HTR-8/SVneo (cell line): ENCODE measurements at places on chromosomes 5 and 9.
A peak's percentile ranks its signal among the peaks of the same experiment; 100 is the strongest.

DNA sequence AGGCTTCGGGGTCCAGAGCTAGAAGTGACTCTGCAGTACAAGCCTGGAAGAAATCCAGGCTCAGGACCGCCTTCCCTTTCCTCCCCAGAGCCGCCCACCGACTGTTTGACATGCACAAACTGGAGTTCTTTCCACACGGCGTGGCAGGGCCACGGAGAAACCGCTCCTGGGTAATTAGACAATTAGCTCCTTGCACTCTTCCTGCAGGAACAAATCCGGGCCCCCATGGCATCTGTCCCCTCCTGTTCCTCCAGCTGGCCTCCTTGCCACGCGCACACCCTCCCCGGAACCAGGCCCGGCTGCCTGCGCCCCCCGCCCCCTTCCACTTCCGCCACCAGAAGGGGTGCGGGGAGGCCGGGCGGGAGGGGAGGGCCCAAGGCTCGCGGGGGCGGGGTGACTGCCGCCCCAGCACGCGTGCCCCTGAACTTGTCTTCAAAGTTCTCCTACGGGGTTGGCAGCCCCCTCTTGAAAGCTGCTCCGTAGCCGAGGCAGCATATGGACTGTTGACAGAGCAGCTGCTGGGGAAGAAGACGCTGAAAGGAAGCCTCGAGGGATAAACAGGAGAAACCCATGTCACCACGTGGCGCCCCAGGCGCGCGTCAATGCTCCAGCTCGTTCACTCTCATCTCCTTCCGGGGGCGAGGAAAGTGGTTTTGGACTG, 74.3 kb downstream of the SEC61B start:
- DNase-seq, result no peak

GRCh38 chr9:2128141-2128540, 113.0 kb downstream of the SMARCA2 start:
- DNase-seq, result no peak

GRCh38 chr5:134242146-134242545, 16.3 kb upstream of the PPP2CA start:
- no peak for DNase-seq

DNA sequence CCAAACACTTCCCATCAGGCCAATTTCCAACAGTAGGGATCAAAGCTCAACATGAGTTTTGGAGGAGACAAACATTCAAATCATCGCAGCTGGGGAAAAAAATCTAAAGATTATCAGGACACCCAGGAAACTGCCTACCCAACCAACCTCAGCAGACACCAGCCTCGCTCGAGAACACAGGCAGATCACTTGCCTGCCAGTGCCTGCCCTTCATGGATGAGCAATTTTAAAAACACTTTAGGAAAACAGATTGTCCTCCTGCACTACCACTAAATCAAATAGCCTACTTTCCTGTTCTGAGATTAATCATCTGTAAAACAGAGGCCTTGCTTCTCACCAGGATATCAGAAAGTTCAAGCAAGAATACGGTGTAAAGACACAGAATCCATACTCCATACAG, 14.7 kb upstream of the TMEM174 start:
- no peak for DNase-seq

- no peak for DNase-seq
Observed at GRCh38 chr5:88389338-88390095, 120.9 kb upstream of the TMEM161B start.

GRCh38 chr9:114092336-114092735, 6.8 kb downstream of the KIF12 start:
- DNase-seq, result no peak

- no peak for DNase-seq
Observed at GRCh38 chr9:106883626-106884190, 20.7 kb downstream of the ZNF462 start.

DNA sequence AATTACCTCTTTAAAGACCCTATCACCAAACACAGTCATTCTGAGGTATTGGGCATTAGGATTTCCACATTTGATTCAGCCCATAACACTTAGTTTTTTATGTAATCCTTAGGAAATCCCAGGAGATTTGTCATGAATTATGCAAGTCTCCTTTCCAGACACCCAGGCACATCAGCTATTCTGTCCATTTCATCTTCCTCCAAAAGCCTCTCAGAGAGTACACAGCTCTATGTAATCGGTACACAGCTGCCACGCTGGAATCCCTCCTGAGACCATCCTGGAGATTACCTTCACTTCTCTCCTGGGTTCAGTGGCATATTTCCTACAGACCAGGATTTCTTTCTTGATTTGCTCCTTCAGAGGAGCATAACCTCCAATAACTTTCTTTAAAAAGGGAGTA, 2309.8 kb upstream of the WWC1 start:
- no peak for DNase-seq

DNA sequence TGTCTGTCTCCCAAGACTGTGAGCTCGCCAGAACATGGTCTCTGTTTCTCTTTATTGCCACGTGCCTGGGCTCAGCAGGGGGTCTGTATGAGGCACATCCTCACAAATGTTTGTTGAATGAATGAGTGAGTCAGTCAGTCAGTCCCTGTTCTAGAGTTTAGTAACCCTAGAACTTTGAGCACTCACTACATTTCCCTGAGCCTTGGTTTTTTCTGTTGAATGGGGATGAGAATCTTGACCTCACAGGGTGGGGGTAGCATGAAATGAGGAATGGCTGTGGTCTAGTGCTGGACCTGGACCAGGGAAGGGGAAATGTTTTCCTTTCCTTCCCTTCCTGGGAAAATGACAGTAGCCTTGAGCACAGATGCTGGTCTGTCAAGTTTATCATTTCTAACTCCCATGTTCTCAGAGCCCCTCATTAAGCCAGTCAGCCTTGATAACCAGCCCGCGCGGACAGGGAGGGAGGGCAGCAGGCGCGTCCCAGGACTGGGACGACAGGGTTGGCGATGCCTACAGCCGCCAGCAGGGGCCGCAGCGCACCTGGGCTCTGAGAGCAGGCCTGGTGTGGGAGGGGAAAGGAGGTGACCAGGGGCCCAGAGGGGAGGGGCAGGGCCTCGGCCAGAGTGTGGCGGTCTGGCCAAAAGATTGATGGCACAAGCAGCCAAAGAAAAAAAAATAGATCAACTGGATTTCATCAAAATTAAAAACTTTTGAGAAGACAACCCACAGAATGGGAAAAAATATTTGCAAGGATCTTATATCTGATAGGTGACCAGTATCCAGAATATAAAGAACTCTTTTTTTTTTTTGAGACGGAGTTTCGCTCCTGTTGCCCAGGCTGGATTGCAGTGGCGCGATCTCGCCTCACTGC, 24.1 kb upstream of the WNK2 start:
- peak; percentile 86 for DNase-seq

GRCh38 chr5:69497006-69497520, 4.5 kb downstream of the OCLN start:
- no peak for DNase-seq

DNA sequence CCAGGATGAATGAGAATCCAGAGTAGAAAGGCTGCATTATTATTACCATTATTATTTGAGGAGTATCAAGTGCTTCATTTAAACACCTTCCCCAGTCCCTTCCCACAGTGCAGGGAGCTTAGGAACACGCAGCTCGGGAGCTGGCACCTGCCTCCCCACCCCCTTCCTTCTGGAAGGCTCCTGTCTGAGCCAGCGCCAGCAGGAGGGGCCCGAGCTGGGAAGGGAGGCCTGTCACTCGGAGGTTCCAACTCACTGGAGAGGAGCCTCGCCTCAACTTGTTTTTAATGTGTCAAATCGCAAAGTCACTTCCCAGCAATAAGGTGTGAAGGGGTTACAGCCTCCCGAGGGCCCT, 156.4 kb upstream of the IRX4 start:
- DNase-seq, result no peak

DNA sequence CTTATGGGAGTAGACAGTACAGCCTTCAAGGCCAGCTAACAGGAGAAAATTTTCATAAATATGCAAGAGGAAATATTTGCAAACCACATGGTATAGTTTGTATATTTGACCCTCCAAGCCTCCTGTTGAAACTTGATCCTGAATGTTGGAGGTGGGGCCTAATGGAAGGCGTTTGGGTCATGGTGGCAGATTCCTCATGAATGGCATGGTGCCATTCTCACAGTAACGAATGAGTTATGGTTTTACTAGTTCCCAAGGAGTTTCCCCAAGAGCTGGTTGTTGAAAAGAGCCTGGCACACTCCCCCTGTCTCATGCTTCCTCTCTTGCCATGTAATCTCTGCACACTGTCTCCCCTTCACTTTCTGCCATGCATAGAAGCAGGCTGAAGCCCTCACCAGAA, 3.3 kb upstream of the PAIP1 start:
- DNase-seq, result peak; percentile 19

DNA sequence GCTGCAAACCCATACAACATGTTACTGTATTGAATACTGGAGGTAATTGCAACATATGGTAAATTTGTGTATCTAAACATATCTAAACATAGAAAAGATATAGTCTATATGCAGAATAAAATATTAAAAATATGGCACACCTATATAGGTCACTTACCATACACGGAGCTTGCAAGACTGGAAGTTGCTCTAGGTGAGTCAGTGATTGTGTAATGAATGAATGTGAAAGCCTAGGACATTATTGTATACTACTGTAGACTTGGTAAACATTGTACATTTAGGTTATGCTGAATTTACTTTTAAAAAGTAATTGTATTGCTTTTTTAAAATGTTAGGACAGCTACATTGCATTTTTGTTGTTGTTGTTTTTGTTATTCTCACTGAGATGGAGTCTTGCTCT, 968.8 kb downstream of the TLE1 start:
- DNase-seq, result no peak

DNA sequence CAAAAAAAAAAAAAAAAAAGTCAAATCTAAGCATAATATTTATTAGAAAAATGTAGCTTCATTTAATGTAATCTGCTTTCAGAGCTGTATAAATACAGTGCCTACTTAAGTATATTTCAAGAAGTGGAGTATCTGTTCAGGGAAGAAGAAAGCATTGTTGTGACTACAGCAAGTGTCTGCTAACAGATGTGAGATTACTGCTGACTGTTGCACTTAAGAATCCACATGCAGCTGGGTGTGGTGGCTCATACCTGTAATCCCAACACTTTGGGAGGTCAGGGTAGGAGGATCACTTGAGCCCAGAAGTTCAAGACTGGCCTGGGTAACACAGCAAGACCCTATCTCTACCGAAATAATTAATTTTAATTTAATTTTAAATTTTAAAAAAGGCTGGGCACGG, 19.0 kb downstream of the KDM3B start:
- no peak for DNase-seq

GRCh38 chr5:14593326-14594021, 11.9 kb downstream of the OTULINL start:
- no peak for DNase-seq

- no peak for DNase-seq
Observed at GRCh38 chr5:74257060-74257527, 383.4 kb downstream of the ENC1 start.

GRCh38 chr5:16666883-16667398, 50.1 kb upstream of the RETREG1 start:
- peak; percentile 33 for DNase-seq

- DNase-seq, result no peak
Observed at GRCh38 chr9:21687351-21687750, 115.1 kb upstream of the MTAP start.

GRCh38 chr5:63962279-63962678, at the start of gene HTR1A:
TSS of gene HTR1A (minus strand) at chr5:63962445. CDS start at chr5:63961719, 726 bp downstream.
- DNase-seq, result no peak

DNA sequence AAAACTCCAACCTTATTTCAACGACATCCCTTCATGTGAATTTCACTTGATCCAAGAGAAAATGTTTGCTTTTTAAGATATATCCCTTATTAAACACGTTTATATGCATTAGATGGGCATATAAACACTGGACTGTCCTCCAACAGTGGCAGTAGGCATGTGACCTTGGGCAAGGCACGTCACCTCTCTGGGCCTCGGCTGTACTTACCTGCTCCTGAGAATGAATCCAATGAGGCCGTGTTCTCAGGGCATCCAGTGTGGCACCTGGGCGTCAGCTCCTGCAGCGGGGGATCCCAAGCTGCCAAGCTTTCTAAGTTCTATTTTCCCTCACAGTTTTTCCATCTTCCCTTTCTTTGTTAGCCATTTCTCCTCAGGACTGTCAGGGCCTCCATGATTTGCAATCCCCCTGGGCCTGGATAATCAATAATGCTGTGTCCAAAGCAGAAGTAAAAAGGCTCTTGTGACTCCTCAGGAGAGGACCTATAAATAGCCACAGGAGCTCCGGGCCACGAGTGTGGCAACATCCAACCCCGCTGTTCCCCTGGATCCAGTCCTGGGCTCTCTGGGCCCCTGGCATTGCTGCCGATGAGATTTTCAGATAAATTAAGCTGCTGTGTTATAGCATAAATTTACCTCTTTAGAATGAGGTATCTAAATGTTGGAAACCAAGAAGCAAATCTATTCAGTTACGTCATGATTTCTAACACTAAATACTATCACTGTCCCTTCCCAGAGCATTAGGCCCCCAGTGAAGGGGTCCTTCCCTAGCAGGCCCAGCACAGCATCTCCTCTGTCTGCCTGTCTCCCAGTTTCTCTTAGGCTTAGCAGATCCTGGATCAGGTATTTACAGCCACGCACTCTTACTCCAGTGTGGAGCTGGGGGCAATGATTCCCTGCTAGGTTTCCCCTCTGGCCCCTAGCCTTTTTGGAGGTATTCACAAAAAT, 76.8 kb downstream of the PTPN3 start:
- DNase-seq, result no peak

GRCh38 chr5:131259326-131259725, 4.5 kb upstream of the CDC42SE2 start:
- no peak for DNase-seq

DNA sequence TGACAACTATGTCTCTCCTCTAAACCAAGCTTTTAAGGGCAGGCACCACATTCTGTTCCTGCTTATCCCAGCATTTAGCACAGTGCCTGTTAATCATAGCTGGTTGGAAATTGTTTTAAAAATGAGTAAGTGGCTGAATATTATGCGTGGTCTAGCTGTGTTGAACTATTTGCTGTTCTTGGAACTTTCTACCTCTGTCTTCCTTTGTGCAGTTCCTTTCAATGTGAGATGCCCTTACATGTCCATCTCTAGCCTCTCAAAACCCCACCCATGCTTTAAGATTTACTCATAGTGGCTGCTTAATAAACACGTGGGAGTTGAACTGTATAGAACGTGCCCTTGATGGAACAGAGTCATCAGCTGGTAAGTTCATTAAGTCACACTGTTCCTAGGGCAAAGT, 34.5 kb downstream of the C9orf57 start:
- DNase-seq, result no peak

- no peak for DNase-seq
Observed at GRCh38 chr9:110426052-110426709, 88.5 kb upstream of the TXNDC8 start.
